Stimulated activated CD4-positive, alpha-beta T cell treated with anti-CD3 and anti-CD28 coated beads, Interleukin-4, amount 100 ng/mL, for 4 hours (primary cell): ENCODE measurements at places on chromosomes 2 and 18.

DNA sequence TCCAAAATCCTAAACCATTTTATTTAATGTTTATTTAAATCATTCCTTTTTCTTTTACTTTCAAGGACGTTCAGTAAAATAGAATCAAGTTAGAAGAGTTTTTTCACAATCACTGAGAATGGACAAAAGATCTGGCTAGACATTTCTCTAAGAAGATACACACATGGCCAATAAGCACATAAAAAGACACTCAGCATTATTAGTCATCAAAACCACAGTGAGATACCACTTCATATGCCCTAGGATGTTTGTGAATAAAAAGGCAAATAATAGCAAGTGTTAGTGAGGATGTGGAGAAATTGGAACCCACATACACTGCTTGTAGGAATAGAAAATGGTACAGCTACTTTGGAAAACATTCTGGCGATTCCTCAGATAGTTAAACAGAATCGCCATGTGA is 76.1 kb downstream of the RHBDD1 start:
- DNase-seq, result no peak

- no peak for DNase-seq
Measured at GRCh38 chr2:48532824-48533223, 2.9 kb downstream of the STON1 start.

GRCh38 chr18:68299906-68300305 is 415.0 kb downstream of the TMX3 start:
- no peak for DNase-seq

GRCh38 chr18:49681387-49681786 is 119.5 kb downstream of the LIPG start:
- no peak for DNase-seq

- no peak for DNase-seq
Measured at GRCh38 chr2:12607971-12608370, 108.8 kb upstream of the TRIB2 start.

GRCh38 chr18:79257480-79257879 is 138.2 kb upstream of the NFATC1 start:
- DNase-seq, result no peak
